HT-29 (cell line): ENCODE measurements at places on chromosomes 11 and 22. TPM values are rescaled to one million over a fixed set of nuclear protein-coding genes. Genes with fewer than 3 reads are reported as not detected.
A peak's percentile ranks its signal among the peaks of the same experiment; 100 is the strongest.

DNA sequence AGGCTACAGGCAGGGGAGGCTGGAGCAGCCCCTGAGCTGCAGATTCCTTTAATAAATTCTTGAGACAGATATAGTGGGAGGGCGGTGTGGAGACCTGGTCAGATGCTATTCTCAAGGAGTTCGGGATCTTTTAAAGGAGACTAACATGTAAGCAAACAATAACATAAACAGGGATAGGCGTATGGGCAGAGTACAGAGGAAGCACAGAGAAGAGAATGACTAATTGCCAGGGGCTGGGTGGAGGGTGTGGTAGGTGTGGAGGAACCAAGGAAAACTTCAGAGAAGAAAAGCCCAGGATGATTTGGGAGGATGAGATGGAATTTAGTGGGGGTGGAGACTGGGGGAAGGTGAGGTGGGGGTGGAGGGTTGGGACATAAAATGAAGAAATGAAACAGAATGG, 9.7 kb upstream of the HEPHL1 start:
- DNase-seq = no peak

- peak; percentile 13 for DNase-seq
These were observed 6.4 kb upstream of the ARFGAP3 start for GRCh38 chr22:42863349-42863961.

GRCh38 chr11:66835768-66836405, 7.4 kb upstream of the RCE1 start:
- DNase-seq = no peak

- DNase-seq = peak; percentile 39
These were observed at the start of gene SLC6A5 for GRCh38 chr11:20599221-20600019. Gene SLC6A5 (plus strand): TSS chr11:20599608. CDS start chr11:20599673, 65 bp downstream.

The YAP1 gene
- 112 TPM in 2 replicates for total RNA-seq

DNA sequence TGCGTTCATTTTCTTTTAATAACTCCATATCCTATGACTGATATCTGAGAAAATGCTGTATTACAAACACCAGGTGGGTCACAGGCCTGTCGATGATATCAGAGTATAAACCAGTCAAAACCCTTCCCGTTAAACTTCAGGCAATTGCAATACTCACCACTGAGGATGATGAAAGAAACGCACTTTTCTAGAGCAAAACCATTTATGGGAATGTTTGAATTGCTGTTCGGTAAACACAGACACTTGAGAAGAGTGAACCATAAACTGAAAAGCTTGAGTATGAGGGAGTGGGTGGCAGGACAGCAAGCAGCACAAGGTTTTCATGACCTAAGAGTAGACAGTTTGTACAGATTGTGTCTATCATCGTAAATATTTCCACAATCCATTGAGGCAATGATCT, 139.8 kb upstream of the CEP126 start:
- no peak for DNase-seq

GRCh38 chr11:61120706-61121191, 18.5 kb downstream of the CD5 start:
- no peak for DNase-seq

- DNase-seq = no peak
These were observed 14.5 kb upstream of the P4HA3 start for GRCh38 chr11:74325649-74326645.

GRCh38 chr22:31602259-31602952, 59.6 kb downstream of the PISD start:
- DNase-seq = no peak

DNA sequence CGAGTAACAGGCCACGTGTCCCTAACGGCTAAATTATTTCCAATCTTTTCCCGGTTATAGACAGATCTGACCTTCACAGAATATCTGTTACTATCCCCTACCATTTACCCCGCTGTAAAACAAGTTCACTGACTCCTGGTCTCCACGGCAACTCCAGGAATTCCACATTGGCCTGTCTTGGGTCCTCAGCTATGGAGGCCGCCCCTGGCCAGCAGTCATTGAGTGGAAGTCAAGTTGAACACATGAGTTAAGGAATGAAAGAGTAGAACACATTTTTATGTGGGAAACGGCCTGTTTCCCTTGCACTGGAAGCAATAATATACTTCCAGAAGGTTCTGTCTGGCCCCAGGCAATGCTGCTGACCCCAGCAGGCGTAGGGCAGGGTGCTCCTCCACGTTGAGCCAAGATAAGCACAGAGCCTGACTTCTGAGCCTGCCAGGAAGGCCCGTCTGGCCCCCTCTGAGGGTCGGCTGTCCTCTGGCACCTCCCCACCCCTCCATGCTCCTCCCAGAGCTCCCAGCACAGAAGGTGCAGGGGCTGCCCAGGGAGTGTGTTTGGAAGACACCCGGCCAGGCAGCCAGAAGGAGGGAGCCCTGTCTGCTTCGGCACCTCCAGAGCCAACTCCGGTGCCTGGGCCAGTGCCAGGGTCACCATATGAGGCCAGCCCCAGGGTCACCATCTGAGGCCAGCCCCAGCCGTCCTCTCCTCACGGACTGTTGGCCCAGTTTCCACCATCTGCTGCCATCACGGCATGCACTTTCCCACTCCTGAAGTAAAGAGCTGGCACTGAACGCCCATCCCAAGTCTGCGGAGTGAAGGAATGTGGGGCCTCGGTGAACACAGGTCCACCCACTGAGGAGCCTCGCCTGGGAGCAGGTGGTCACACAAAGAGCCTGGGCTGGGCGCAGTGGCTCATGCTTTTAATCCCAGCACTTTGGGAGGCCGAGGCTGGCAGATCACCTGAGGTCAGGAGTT, 813.2 kb downstream of the BRD1 start:
- no peak for DNase-seq

- peak; percentile 96 for DNase-seq
These were observed 21.3 kb downstream of the STX3 start for GRCh38 chr11:59776210-59777066.

GRCh38 chr11:33956611-33957010, 64.7 kb upstream of the LMO2 start:
- no peak for DNase-seq

The KRTAP5-7 gene
- total RNA-seq = not detected in 2 replicates

The MUC15 gene
- 0.28 TPM in 1 of 2 replicates, not detected in the other for total RNA-seq

The RFPL2 gene
- total RNA-seq = not detected in 2 replicates

- DNase-seq = no peak
These were observed 107.1 kb upstream of the CADM1 start for GRCh38 chr11:115611343-115611742.

DNA sequence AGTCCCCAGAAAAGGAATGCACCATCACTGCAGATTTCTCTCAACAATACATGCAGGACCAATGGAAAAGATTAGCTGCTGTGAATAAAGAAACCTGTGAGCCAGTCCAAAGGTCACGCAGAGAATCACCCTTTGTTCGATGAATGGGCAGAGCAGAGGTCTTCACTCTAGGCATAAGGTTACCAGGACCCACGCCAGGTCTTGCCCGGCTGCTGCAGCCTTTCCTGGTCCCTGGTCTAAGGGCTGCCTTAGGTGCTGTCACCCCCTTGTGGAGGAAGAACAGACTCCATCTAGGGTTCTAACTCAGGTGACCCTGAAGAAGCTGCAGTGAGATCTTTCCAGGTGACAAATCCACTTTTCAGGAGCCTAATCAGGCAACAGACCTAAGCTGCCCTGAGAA, 29.0 kb upstream of the NAP1L4 start:
- DNase-seq = peak; percentile 89

GRCh38 chr11:116707746-116708145, 65.0 kb downstream of the BUD13 start:
- no peak for DNase-seq

The RCE1 gene
- 122 and 138 TPM in 2 replicates for total RNA-seq

DNA sequence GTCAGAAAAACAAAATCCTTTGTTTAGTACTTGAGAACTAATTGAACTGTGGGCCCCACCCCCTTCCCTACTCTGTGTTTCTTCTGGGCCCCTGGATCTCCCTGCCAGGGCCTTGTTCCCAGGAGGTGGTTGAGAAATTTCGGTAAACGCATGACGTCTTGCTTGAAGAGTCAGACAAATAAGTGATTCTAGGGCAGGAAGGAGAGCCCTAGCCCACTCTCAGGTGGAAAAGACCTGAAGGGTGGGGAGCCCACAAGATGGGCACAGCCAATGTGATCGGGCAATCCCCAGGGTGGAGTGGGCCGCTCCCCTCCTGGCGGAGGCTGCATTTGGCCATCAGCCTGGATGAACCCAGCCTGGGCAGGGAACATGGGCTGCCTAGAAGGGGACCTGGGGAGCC, 16.8 kb upstream of the P2RY2 start:
- no peak for DNase-seq

- peak; percentile 82 for DNase-seq
These were observed 1062.8 kb downstream of the DLG2 start for GRCh38 chr11:84564180-84564866.

The OR51E2 gene
- 0.20 TPM in 1 of 2 replicates, not detected in the other for total RNA-seq

The SOX6 gene
- 0.03 and 3.0 TPM in 2 replicates for total RNA-seq

The SCGB2A2 gene
- total RNA-seq = not detected in 2 replicates

DNA sequence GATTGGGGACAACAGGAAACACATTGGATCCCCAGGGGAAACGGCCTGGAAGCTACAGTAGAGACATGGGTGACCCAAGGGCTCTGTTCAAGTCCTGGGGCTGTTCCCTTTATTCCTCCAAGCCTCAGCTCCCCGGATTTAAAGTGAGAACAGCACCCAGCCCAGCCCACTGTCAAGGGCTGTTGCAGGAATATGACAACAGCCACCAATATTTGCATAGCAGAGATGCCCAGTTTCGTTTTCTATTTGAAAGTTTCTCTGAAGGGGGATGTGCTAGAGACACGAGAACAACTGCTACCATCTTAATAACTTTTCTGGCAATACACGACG, 81.1 kb upstream of the WNT7B start:
- DNase-seq = peak; percentile 64

DNA sequence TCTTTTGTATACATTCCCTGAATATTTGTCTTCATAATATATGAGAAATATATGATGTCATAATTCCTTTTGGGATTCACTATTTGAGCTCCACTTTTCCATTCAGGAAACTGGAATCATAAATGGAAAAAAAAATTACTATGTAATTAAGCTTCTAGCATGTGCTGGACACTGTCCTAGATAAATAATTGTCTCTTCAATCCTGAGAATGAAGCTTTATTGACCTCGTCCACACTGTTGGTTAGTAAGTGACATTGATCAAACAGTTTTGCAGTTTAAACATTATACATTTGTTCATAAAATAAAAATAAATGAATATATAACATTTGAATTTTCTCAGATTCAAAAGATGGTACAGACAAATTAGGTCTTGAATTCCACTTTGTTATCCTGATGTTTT, 1691.2 kb downstream of the LRRC4C start:
- no peak for DNase-seq

The RASSF10 gene
- total RNA-seq = 32.4 and 33.8 TPM in 2 replicates

DNA sequence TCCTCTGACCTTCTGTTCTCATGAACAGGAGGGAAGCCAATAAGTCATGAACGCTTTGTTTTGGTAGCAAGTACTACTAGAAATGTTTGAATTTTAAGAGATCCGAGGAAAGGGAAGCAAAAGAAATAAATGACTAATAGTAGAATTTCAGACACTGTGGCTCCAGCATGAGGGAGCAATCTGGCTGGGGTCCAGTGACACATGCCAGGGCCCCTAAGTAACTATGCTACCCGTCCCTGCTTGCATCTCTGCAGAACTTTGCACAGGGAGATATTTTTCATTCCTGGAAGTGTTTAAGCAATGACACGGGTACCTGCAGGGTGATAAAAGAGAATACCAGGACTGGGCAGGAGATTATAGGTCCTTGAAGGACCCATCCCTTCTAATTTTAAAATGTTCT, 7.3 kb upstream of the ADAMTS8 start:
- no peak for DNase-seq

The FOXRED1 gene
- total RNA-seq = 38.2 and 42.6 TPM in 2 replicates

GRCh38 chr11:47152953-47153950, 23.4 kb downstream of the ARFGAP2 start:
- DNase-seq = peak; percentile 93
